ENCODE measurements at places on chromosomes 4 and X.

- no peak for DNase-seq
Measured at GRCh38 chr4:150237110-150237872, 159.0 kb downstream of the DCLK2 start.

- DNase-seq: no peak
Measured at GRCh38 chrX:8688776-8689175, 43.2 kb downstream of the ANOS1 start.

GRCh38 chr4:123361195-123361861 is 35.3 kb upstream of the SPRY1 start:
- no peak for DNase-seq

GRCh38 chr4:73410916-73411730 is 7.0 kb downstream of the ALB start:
- no peak for DNase-seq

DNA sequence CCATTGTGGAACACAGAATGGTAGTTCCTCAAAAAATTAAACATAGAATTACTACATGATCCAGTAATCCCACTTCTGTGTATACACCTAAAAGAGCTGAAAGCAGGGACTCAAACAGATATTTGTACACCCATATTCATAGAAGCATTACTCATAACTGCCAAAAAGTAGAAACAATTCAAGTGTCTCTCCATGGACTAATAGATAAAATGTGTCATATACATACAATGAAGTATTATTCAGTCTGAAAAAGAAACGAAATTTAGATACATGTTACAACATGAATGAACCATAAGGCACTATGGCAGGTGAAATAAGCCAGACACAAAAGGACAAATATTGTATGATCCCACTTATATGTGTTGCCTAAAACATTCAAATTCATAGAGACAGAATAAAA is 145.1 kb downstream of the ANTXR2 start:
- DNase-seq: no peak

- DNase-seq: no peak
Measured at GRCh38 chr4:88166608-88167007, 8.2 kb upstream of the ABCG2 start.

GRCh38 chr4:14000091-14000814 is 372.7 kb upstream of the BOD1L1 start:
- DNase-seq: no peak

- DNase-seq: no peak
Measured at GRCh38 chr4:140027101-140027500, 126.9 kb downstream of the MAML3 start.

DNA sequence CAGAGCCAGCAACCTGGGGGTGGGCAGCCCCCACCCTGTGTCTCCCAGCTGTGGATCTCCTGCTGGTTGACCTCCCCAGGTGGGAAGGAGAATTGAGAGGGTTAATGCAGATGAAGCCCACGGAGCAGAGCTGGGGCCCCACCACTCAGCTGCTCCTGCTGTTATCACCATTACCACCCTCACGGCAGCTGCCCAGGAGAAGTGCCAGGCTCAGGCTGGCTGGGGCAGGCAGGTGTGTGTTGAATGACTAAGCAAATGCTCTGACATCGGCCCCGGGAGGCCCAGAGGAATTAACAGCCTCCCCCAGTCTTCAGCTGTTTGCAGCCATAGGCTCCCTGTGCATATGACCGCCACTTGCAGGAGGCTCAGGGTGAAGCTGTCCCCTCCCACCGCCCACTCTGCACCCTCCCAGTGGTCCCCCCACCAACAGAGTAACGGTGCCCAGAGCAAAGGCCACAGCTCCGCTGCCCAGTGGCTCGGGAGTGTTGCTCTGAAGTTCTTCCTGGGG is 133.8 kb downstream of the CPZ start:
- no peak for DNase-seq

DNA sequence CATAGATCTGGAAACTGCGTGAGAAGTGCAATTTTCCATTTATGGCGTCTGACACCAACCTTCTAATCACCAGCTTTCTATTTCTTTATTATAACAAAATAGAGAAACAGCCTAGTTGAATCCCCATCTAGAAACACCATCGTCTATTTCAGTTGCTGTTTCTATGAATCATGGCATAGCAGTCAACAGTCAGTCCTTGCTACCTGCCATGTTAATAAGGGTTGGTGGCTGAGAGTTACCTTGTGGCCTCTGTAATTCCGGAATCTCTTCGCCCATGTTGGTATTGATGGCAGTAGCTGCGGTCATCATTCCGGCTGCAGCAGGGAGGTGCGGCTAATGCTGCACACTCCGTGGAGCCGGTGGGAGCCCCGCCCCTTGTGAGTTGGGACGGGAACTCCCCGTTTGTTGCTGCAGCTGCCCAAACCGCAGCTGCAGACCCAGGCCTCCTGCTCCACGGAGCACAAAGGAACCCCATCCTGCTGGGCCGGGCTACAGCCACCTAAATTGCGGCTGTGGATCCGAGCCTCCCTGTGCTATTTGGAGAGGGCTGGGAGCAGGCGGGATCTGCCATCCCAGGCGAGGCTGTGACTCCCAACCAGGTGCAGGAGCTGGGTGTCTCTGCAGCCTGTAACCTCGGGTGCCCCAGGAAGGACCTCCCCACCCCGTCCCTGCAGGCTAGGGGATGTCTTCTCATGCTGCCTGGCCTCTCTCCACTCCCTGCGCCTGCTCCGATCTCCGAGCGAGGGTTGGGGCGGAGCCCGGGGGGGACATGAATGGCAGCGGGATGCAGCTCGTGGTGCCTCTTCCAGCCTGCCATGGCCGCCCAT is 115.4 kb upstream of the STK26 start:
- no peak for DNase-seq

- no peak for DNase-seq
Measured at GRCh38 chr4:147860960-147861359, 129.1 kb downstream of the ARHGAP10 start.

DNA sequence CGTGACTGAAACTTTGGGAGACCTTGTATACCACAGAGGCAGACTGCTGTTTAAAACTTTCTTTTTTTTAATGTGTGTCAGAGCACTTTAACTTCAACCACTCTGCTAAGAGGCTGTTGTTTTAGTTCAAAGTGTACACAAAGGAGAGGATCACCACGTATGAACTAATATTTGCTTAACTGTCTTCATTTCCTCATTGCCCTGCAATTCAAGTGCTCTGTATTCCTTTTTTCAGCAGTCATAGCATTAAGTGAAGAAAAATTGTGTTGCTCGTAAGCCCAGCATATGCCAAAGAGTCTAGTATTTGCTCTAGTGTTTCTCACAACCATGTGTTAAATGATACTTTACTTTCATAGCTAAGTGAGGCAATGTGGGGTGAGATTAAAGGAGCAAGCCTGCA is 63.0 kb upstream of the HHIP start:
- DNase-seq: no peak

GRCh38 chrX:1336948-1337779 is 579 bp downstream of the IL3RA start:
- DNase-seq: no peak

GRCh38 chrX:119982145-119982544 is 38.6 kb upstream of the NKAP start:
- no peak for DNase-seq

DNA sequence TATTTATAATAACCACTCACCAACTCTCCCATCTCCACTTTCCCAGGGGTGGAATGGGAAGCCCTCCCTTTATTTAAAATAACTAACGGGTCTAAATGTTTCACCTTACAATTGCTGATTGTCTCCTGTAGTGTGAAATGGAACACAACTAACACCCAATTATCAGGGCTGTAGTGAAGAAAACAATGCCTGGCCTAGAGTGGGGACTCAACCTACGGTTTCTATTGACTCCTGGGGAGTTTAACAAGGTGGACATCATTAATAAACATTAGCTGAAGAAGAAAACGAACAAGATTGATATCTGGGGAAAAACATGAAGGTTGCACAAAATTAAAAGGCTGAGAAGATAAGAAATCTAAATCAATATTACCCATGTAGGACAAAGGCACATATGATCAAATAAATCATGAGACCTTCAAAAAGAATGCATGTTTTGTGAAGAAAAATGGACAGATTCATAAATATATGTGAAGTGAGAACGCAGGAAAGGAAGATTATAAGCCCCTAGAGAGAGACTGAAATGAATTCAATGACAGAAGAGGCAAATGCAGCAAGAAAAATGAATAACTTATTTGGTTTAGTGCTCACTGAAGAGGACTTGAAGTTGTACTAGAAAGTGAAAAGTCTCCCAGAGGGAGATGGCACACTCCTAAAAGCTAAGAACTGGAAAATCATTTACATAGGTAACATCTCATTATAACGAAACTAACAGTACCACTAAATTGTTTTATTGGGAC is 593.0 kb upstream of the AADAT start:
- no peak for DNase-seq

Data from activated gamma-delta T cell treated with anti-CD3 and anti-CD28 coated beads, Interleukin-2, amount 50 U/mL, for 16 hours (primary cell).